ENCODE measurements at places on chromosomes 5 and 9.

- DNase-seq, result no peak
These were observed 184.0 kb downstream of the CACNA1B start for GRCh38 chr9:138061631-138062030.

DNA sequence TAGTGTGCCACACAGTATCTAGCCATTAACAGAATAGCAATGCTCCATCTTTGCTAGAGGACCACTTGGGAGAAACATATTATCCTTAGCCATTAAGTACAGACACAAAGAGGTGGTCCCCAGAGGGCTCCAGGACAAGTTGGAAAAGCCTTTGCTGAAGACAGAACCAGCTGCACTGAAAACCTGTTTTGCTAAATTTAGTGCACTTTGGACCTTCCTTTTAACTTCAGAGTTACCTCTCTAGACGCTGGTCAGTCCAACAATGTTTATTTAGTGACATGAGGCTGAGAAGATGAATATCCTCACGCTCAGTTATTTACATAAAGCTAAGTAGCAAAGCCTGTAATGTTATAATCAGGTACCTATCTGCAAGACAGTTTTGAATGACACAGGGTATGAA is 265.0 kb upstream of the ZNF608 start:
- DNase-seq, result no peak

DNA sequence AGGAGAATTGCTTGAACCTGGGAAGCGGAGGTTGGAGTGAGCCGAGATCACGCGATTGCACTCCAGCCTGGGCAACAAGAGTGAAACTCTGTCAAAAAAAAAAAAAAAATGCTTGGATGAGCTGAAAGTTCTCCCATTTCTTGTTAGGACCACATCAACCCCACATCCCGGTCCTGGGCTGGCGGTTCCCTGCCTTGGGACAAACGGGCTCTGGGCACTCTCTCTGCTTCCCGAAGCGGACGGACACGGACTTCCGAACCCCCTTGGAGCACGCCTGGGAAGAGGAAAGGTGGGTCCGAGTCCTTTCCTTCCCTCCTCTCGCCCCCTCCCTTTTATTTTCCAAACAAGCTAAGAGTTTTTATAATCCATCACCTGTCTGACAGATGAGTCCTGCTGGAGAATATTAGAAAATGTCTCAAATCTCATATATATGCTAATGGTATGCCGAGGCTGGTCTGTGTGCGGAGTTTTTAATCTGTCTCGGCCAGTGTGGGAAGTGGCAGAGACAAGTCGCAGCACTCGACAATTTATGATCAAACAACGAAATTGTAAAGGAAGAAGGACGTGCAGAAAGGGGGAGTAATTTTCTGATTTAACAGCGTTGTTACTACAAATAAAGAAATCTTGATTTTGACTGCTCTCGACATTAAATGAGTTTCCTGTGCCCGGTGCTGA is 257.9 kb upstream of the IRX4 start:
- no peak for DNase-seq

DNA sequence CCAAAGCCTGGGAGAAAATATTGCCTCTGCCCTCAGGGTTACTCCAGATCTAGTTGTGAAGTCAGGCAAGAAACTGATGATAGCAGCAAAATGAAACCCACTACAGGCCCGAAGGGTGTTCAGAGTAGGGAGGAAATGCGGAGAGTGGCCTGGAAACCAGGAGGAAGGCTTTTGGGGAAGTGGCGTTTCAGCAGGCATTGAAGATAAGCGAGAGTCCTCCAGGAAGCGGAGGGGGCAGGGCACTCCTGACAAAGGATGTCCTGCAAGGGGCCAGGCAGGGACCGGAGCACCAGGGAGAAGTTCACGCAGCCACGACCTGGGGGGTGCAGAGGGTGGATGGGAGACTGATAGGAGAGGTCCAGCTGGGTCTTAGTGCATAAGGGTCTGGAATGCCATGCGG is 7.8 kb upstream of the FOXI1 start:
- DNase-seq, result no peak

- peak; percentile 55 for DNase-seq
These were observed 59.3 kb upstream of the AFAP1L1 start for GRCh38 chr5:149212198-149212951.

Data from brain pericyte (primary cell).